ENCODE measurements at places on chromosomes 16 and 17.

DNA sequence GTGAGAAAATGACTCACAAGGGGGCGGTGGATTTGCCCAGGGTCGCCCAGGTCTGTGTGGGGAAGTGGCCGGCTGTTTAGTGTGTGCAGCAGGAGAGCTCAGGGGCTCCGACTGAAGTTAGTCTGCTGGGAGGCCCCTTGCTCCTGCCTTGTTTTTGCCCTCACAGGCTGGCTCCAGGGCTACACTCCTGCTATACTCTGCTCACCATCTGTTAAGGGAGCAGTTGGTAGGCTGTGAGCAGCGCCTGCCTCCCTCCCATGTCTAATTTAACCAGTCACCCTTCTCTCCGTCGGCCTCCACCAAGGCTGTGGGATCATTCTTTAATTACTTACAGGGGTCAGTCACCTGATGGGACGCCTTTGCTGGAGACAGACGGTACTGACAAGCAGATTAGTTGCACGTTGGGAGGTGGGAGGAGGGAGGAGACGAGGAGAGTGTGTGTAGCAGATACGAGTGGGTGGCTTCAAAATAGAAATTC is 35.5 kb downstream of the KSR1 start:
- DNase-seq = no peak

- DNase-seq = no peak
Measured at GRCh38 chr17:70905796-70906195, 736.5 kb downstream of the KCNJ2 start.

GRCh38 chr16:7526736-7527135 is 194.1 kb downstream of the RBFOX1 start:
- DNase-seq = no peak

DNA sequence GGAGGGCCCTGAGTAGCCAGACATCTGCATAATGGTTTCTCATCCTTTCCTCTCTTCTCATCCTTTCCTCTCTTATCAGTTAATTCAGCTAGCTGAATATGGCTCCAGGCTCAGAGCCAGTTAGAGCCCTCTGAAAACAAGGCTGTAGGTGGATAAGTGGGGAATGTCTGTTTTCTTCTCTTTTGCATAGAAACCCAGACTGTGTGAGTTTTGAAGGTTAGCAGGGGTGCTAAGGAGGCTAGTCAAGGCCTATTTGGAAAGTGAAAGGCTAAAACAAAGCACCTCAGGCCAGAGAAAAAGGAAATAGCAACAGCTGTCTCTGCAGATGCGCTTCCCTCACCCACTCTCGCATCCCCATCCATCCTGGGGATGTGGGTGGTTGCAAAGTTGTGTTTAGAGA is 420.9 kb downstream of the SHISA9 start:
- no peak for DNase-seq

DNA sequence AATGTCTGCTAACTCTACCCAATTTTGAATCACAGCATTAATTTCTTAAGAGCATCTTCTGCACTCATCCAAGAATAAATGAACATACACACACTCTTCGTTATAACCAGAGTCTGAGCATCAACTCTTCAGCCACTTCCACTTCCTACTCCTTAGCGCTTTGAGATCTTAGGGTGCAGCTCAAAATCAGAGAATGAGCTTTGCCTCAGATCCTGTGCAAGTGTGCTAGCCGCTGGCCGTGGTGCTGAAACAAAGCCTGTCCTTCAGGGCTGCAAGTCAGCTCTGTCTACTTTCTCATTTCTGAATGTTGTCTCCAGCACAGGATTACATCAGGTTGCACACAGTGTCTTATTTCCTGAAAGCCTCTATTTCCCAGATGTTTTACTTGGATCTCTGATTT is 165.4 kb downstream of the AIPL1 start:
- no peak for DNase-seq

GRCh38 chr17:34981538-34982241 is 1.4 kb downstream of the LIG3 start:
- no peak for DNase-seq

- no peak for DNase-seq
Measured at GRCh38 chr17:9116861-9117568, 95.7 kb downstream of the NTN1 start.

DNA sequence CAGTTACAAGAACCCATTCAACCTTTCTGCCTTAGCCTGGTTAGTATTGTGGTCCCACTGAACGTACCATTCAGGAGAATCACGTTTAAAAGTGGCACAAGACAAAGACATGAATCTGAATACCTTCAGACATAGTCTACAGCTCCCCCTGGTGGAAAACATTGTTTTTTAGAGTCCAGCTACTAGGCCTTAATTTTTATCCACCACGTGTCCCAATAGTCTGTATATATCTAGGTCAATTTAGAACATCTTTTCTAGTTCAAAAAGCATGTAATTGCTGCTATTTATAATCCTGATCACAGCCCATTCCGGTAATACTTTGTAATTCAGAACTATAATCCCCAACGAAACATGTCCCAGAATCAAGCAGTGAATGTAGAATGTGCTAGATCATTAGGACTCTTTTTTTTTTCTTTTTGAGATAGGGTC is 13.7 kb upstream of the GUCY2D start:
- peak; percentile 58 for DNase-seq

- DNase-seq = no peak
Measured at GRCh38 chr17:70168044-70168976, 1.0 kb upstream of the KCNJ2 start.

DNA sequence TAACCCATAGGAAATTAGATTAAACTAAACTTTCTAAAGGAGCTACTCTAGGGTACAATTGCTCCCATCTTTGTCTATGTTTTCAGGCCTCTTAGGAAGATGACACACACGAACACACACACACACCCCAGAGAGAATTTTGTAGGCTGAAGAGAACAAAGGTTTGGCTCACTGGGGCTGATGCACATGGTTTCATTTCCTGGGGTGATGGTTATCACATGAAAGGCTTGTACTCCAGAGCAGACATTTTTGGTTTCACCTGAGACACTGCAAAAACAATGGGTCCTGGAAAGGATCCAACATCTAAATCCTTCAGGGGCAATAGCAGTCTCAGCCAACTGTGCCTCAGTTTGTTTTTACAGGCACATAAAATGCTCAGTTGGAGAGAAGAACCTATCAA is 62.8 kb downstream of the GRB7 start:
- peak; percentile 58 for DNase-seq

DNA sequence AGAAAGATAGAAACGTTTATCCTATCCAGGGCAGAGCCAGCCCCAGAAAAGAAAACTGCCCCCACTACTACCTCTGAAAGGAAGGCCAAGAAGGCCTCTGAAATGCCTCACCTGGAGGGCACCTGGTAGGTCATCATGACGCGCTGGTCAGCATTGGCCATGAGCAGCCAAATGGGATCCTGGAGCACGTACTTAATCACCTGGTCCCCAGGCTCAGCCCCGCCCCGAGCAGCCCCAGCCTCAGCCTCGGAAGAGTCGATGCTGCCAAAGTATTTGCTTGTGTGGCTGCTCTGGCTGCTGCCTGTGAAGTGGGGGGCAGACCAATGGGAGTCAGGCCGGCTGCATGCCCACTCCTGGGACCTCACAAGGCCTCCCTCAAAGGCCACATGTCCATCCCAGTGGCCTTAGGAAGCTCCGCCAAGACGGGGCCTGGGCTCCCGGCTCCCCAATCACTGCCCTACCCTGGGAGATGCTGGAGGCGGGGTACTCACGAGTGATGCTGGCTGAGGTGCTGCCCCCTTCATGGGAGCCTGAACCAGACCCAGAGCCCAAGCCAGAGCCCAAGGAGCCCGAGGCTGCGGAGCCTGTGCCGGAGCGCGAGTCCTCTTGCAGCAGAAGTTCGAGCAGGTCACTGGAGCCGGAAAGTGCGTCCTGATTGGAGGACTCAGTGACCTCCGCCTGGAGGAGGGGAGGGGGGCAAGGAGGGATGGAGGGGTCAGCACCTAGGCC is 9.9 kb downstream of the PER1 start:
- no peak for DNase-seq

GRCh38 chr17:55144518-55144917 is 120.2 kb upstream of the HLF start:
- no peak for DNase-seq

DNA sequence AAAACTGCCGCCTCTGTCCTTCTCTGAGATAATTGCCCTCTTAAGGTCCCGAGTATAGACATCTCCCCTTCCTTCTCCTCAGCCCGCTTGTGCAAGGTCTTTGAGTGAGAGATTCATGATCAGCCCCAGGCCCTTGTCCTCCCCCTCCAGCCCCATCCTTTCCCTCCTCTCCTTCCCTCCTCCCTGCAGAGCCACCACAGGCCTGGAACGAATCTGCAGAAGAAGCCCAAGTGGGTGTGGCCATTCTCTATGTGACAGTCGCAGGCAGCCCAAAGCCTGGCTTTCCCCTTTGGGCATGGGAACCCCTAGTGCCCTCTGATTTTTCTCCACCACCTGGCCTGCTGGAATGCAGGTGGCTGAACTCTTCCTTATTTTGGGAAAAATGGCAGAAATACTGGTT is 7.2 kb upstream of the NDRG4 start:
- no peak for DNase-seq

- DNase-seq = no peak
Measured at GRCh38 chr16:57169327-57169726, 16.5 kb downstream of the PSME3IP1 start.

- DNase-seq = no peak
Measured at GRCh38 chr16:55943267-55943666, 68.1 kb upstream of the CES5A start.

GRCh38 chr17:7176841-7177190 is 2.4 kb downstream of the ASGR1 start:
- no peak for DNase-seq

DNA sequence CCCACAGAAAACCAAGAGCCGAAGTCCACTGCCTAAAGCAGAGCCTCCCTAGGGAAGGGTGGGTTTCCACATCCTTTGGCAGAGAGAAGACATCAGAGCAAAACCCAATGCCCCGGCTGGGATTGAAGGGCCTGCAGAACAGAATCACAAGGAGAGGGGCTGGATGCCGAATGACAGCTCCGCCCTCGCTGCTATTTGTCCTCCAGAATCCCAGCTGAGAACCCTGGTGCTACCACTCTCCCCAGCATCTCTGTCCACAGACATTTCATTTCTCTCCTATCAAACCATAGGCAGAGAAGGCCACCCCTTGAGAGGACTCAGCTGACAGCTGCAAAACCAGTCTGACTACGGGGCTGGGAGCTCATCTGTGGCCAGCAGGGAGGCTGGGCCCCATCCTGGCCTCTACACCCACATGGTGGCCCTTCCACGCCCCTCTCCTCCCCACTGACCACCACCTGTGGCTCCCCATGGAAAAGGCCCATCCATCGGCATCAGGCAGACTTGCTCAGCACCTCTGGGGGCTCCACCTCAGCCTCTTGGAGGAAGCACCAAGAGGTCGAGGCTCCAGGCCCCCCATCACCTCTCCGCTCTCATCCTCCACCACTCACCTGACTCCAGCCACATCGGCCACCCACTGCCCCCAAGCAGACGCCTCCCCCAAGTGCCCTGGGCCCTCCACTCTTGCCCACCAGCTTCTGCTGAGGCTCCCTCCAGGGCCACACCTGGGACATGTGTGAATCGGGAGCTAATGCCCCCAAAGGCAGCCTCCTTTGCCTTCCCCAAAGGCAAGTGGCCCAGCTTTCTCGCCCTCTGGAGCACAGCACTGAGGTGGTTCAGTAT is 288.5 kb downstream of the C16orf95 start:
- no peak for DNase-seq

- no peak for DNase-seq
Measured at GRCh38 chr17:73973586-73974409, 229.7 kb upstream of the RPL38 start.

- no peak for DNase-seq
Measured at GRCh38 chr16:52051414-52052172, 495.4 kb downstream of the TOX3 start.

GRCh38 chr17:55314061-55314783 is 49.5 kb downstream of the HLF start:
- no peak for DNase-seq

- DNase-seq = no peak
Measured at GRCh38 chr17:37494401-37494831, 4.7 kb downstream of the DUSP14 start.

DNA sequence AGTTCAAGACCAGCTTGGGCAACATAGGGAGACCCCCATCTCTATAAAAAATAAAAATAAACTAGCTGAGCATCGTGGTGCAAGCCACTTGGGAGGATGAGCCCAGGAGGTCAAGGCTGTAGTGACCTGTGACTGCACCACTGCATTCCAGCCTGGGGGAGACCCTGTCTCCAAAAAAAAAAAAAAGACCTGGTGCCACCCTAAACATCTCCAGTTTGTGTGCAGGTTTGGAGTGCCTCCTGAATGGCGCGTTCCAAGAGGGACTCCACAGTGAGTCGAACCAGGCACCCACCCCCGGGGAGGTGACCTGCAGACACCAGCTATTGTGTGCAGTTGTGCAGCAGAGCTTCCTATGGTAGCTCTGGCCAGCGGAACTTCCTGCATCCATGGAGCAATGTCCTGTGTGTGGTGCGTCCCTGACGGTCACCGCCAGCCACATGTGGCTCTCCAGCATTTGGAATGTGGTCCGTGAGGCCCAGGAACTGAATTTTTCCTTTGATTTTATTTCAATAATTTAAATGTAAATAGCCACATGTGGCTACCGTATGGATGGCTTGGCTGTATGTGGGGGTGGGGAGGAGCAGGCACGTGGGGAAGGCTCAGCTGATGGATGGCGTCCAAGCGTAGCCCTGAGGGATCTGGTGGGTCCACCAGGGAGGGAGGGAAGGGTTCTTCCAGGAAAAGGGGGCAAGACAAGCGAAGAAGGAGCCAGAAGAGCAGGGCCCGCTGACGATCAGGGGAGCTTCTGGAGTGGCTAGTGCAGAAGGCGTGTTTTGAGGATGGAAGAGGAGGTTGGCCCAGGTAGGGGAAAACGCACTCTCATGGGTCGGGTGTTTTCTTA is 107.1 kb upstream of the GSE1 start:
- no peak for DNase-seq

DNA sequence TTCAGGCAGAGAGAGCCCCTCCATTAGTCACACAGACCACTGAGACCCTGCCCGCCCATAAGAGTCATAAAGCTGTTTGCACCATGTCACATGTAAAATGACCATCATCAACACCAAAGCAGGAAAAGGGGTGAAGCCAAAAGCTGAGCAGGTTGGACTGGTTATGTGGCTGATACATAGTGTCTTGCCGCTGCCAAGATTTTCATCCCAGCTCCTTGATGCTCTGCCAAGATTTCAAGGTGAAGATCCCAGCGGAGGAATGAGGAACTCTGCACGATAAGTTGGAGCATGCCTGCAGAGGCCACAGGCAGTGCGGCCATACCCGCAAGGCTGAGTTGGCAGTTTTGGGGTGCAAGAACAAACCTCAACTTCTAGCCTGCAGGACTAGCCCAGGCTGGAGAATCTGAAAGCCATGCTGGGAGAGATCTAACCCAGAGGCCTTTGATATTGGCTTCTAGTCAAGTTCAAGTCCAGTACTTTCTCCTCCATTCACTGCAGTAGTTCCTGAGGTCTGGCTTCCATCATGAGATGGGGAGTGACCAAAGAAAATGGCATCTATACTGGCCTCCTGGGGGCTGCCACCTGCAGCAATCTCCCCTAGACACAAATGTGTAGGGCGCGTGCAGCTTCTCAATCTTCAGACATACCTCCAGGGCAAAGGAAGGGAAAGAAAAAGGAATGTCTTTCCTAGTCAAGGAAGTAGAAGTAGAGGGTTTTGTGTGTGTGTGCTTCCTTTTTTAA is 79.7 kb upstream of the NOL11 start:
- no peak for DNase-seq

Data from activated CD4-positive, alpha-beta T cell treated with anti-CD3 and anti-CD28 coated beads for 4 hours (primary cell).